ENCODE measurements at places on chromosomes 11 and 22.

DNA sequence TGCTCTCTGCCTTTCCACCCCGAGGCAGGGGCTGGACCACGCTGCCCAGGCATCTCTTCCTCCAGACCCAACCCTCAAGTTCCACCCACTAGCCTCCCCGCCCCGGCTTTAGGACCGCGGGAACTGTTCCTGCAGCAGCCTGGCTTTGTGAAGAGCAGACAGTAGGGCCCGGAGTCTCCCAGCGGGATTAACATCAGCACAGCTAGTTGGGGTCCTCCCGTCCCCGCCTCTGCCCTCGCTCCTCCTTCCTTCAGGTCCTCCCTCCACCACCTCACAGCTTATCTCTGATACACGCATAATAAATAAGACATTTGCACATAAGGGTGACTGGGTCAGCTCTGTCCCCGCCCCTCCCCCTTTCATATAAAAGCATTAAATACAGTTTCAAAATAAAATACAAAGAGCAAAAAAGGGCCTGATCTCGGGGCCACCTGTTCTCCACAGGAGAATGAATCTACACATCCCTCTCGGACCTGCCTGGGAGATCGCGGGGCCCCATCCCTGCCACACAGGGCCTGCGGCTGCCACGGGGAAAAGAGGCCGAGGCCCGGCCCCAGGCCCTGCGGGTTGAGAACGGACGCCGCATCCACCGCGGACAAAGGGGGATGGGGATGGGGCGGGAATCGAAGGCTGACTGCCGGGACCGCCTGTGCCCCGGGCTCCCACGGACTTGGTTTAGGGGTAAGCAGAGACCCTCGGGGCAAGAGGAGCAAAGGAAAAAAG, 6.5 kb downstream of the ZFTA start:
- DNase-seq, result no peak

GRCh38 chr11:21603886-21604285, 589.0 kb upstream of the ANO5 start:
- no peak for DNase-seq

- no peak for DNase-seq
Observed at GRCh38 chr11:131889146-131889577, 518.7 kb downstream of the NTM start.

GRCh38 chr11:92591521-92591920, 366.9 kb downstream of the FAT3 start:
- DNase-seq, result no peak

- no peak for DNase-seq
Observed at GRCh38 chr11:63032457-63032856, 16.8 kb upstream of the SLC22A8 start.

All from activated effector memory CD4-positive, alpha-beta T cell treated with anti-CD3 and anti-CD28 coated beads, Interleukin-2, amount 50 U/mL, for 16 hours (primary cell).